ENCODE measurements at places on chromosomes 7 and 10.

DNA sequence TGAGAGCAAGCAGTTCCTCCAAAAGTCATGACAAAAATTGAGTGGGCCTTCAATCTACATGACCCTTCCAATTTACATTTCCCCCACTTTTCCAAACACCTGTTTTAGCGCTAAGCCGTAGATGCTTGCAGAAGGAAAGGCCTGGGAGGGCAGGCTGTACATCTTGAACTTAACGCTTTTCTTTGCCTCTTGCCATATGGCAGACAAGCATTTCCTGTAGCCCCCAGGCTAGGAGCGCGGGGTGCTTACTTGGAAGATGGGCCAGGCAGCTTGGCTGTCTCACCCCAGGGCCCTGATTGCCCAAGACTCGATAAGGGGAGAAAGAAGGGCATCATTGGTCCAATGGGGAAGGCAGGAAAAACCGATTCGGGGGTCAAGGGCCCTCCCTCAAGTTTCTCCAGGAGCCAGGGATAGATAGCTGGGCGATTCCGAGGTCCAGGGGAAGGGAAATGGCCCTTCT, 1.8 kb downstream of the HOXA10 start:
- peaks cover 29% of the 10 kb centered on the region for H3K27me3 ChIP-seq

DNA sequence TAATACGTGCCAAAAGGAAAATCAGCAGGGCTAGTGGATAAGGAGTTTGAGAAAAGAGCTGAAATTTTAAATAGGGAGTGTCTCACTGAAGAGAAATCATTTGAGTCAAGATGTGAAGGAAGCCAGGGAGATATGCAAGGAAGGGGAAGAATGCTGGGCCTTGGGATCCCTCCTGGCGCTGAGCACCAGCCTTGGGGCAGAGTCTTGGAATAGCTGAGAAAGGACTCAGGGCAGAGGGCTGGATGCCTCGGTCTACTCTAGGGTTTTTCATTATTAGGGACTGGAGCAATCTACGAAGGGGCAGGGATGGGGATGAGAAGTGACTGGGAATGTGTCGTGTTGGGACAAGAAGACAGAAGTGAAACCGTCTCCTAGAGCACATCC, 484 bp downstream of the ZWINT start:
- no peaks in the 10 kb centered on the region for H3K27me3 ChIP-seq
- H3K27ac ChIP-seq, result no peak overlapping the region
- peak; percentile 0 for DNase-seq
- no peaks in the 10 kb centered on the region for H3K36me3 ChIP-seq

DNA sequence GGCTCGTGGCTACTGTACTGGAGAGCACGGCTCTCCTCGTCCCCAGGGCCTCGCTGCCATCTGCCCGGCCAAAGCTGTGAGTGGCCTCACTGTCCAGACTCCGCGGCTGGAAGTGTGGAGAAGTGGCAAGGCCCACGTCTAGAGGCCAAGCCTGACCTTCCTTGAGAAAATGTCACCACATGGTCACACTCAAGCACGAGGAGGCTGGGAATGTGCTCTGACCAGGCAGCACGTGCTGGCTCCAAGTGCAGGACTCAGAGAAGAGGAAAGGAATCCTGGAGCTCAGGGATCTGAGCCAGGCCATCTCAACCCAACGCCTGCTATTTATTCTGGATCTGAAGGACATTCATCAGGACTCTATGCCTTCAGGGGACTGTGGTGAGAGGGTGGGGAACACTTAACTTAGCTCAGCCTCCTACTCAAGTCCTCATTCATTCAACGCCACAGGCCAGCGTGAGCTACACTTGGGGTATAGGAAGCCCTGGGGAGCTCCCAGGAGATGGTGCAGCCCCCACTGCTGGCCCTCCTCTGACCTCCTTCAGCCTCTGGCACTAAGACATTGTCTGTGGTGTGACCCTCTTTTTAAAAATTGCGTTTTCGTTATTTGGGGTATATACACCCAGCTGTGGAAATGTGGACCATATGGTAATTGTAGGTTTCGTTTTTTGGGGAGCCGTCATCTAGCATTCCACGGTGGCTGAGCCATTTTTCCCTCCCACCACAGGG, 29.0 kb downstream of the EN2 start:
- no peaks in the 10 kb centered on the region for H3K36me3 ChIP-seq
- H3K4me1 ChIP-seq, result peaks cover 3% of the 10 kb centered on the region
- no peak for DNase-seq
- no peak overlapping the region for H3K27ac ChIP-seq
- H3K4me3 ChIP-seq, result no peak overlapping the region
- peaks cover 19% of the 10 kb centered on the region for H3K27me3 ChIP-seq

GRCh38 chr7:68707159-68707558, 891.1 kb upstream of the AUTS2 start:
- H3K36me3 ChIP-seq, result no peaks in the 10 kb centered on the region
- no peaks in the 10 kb centered on the region for H3K4me1 ChIP-seq
- no peaks in the 10 kb centered on the region for H3K27me3 ChIP-seq

DNA sequence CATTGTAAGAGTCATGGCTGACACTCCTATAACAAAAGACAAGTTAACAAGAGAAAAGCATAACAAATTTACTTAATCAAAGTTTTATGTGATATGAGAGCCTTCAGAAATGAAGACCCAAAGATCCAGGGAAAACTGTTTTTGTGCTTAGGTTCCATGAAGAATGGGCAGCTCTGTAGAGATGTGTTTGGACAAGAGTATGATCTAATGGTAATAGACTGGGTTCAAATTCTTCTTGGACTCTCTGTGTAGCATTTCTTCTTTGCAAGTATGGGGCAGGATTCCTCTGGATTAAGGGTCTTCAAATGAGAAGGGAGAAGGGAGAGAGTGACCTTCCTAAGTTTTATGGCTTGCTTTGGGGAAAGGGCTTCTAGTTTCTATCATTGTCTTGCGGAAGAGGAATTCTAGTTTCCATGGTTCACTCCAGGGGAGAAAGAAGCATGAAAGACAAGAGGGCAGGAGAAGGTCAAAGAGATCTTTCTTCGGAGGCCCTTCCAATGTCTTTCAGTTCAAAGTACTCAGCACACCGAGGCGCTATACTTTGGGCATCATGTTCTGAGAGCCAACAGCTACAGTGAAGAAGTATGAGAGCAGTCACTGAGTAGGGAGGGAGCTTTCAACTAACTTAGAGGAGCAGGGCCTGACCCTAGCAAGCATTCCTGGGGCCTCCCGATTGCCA, 15.4 kb downstream of the IFIT3 start:
- peaks cover 15% of the 10 kb centered on the region for H3K36me3 ChIP-seq
- H3K27me3 ChIP-seq, result no peaks in the 10 kb centered on the region
- peaks cover 6% of the 10 kb centered on the region for H3K4me1 ChIP-seq

- no peak overlapping the region for H3K4me3 ChIP-seq
- H3K4me1 ChIP-seq, result peaks cover 4% of the 10 kb centered on the region
- DNase-seq, result peak; percentile 40
These were observed 78.9 kb downstream of the SRI start for GRCh38 chr7:88140947-88141346.

GRCh38 chr10:74078037-74078436, 72.6 kb downstream of the AP3M1 start:
- H3K4me1 ChIP-seq, result peaks cover 11% of the 10 kb centered on the region
- no peaks in the 10 kb centered on the region for H3K27me3 ChIP-seq
- H3K27ac ChIP-seq, result no peak overlapping the region
- DNase-seq, result no peak
- no peak overlapping the region for H3K4me3 ChIP-seq
- H3K36me3 ChIP-seq, result peaks cover 3% of the 10 kb centered on the region

DNA sequence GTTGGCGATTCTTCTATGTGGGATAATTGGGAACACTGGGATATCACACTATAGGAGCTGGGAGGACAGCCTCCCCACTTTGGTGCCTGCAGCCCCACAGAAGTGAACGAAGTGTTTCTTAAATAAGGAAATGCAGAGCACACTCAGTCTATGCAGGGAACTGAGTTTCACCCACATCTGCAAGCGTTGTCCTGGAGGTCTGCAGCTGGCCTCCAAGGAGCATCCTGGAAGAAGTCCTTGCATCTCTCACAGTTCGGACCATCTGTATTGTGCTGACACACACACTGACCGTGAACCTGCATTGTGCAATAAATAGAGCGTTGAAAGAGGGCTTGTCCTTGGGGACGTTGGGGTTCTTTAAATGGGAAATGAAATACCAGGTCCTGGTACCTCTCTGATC, 25.8 kb downstream of the LAMB4 start:
- no peaks in the 10 kb centered on the region for H3K27me3 ChIP-seq
- peaks cover 3% of the 10 kb centered on the region for H3K4me1 ChIP-seq
- no peak for DNase-seq
- no peaks in the 10 kb centered on the region for H3K36me3 ChIP-seq
- H3K4me3 ChIP-seq, result no peak overlapping the region
- H3K27ac ChIP-seq, result no peak overlapping the region

DNA sequence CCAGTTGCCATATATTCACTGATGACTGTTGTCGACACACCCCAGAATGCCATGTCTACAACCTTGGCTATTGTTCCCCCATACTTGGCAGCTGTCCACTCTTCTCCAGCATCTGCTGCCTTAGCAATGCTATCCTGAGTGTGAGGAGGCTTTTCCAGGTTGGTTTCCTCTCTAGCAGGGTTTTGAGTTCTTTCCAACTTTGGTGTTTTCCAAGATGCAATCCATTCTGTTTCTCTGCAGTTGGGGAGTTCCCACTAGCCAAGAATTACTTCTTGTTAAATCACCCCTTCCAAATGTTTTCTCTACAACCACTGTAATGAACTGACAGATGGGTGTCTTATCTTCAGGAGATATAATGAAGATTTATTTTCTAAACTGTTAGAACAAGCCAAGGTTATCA, 617.4 kb downstream of the CCSER2 start:
- no peaks in the 10 kb centered on the region for H3K4me1 ChIP-seq
- no peak overlapping the region for H3K4me3 ChIP-seq
- DNase-seq, result no peak
- no peak overlapping the region for H3K27ac ChIP-seq
- H3K36me3 ChIP-seq, result no peaks in the 10 kb centered on the region

GRCh38 chr10:31294558-31294957, 24.5 kb upstream of the ZEB1 start:
- H3K36me3 ChIP-seq, result no peaks in the 10 kb centered on the region
- H3K27ac ChIP-seq, result no peak overlapping the region
- no peaks in the 10 kb centered on the region for H3K4me1 ChIP-seq
- no peak overlapping the region for H3K4me3 ChIP-seq
- no peaks in the 10 kb centered on the region for H3K27me3 ChIP-seq

GRCh38 chr7:77348371-77348813, 67.8 kb downstream of the GSAP start:
- H3K27ac ChIP-seq, result peak overlapping the region; percentile 13
- no peaks in the 10 kb centered on the region for H3K27me3 ChIP-seq
- no peak overlapping the region for H3K4me3 ChIP-seq
- no peaks in the 10 kb centered on the region for H3K36me3 ChIP-seq

GRCh38 chr7:135711139-135711469, 16.9 kb downstream of the SLC13A4 start:
- H3K4me1 ChIP-seq, result no peaks in the 10 kb centered on the region
- DNase-seq, result no peak
- no peak overlapping the region for H3K4me3 ChIP-seq
- no peak overlapping the region for H3K27ac ChIP-seq
- no peaks in the 10 kb centered on the region for H3K27me3 ChIP-seq

- no peak for DNase-seq
- no peak overlapping the region for H3K27ac ChIP-seq
- no peaks in the 10 kb centered on the region for H3K27me3 ChIP-seq
These were observed 5.9 kb upstream of the GPER1 start for GRCh38 chr7:1081931-1082401.

Measured in lung (tissue), 17 donors.